ENCODE measurements at places on chromosomes 5 and 9.

DNA sequence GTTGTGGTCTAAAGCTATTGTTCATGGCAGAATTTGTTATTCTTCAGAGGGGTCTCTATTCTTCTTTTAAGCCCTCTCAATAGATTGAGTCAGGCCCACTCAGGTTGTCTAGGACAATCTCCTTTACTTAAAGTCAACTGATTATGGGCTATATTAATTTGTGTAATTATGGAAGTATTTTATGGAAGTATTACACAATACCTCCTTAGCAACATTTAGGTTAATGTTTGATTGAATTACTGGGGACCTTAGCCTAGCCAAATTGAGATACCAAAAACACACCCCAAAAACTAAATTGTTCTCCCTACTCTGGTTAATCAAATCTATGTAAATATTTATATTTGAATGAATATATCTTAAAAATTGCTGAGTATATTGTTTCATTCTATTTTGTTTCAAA lies 347.1 kb upstream of the GRIN3A start:
- no peak for DNase-seq

DNA sequence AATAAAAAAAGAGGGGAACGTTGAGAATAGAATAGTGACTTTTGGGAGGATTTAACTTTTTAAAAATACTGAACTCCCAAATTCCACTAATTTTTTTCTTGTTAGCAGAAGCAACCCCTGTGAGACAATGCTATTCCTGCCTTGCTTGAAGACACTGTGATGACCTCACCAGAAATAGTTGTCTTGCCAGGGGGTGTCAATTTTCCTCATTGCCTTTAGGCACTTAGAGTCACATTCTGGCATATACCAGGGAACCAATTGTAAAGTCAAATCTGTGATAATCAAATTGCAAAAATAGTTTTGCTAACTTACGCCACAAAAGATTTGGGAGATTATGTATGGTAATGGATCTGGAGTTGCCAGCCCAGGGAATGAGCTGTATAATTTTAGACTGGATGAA lies 42.8 kb upstream of the RPS23 start:
- no peak for DNase-seq

DNA sequence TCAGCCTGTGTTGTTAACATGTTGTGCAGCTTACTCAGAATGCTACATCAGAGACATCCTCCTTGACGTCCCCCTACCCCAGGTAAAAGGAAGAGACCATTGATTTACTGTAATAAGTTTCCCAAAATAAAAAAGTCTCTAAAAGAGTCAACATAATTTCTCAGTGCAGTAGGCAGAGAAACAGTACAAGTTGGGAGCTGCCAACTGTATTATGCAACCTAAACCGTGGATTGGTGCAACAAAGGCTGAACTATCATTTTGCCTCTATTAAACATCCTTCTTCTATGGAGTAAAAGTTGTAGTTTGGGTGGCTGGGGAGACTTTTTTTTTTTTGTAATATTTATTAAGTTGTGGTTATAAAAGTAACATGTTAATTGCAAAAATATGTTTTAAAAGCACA lies 208.0 kb downstream of the NR3C1 start:
- DNase-seq: no peak

DNA sequence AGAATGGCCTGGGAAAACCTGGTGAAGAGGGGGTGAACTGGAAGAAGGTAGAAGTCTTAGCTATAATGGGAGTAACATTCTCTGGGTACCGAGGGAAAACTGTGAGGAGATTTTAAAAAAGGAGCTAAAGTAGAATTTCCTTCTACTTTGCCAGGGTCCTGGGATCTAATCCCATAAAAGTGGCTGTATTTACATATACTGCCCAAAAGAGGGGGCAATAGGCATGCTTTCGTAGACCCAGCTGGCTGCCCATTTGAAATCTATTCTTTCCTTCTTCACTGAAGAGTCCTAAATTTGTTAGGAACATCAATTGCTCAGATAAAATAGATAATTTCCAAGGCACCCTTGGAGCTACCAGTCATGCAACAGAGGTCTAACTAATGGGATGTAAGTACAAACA lies 159.2 kb downstream of the CDC42SE2 start:
- DNase-seq: no peak

- no peak for DNase-seq
Measured at GRCh38 chr9:123353041-123353440, 3.0 kb upstream of the CRB2 start.

GRCh38 chr9:29958469-29958868 lies 2385.2 kb upstream of the C9orf72 start:
- no peak for DNase-seq

GRCh38 chr5:1896602-1897376 lies 14.1 kb upstream of the IRX4 start:
- DNase-seq: no peak

GRCh38 chr9:85715587-85715986 lies 26.2 kb downstream of the AGTPBP1 start:
- no peak for DNase-seq

DNA sequence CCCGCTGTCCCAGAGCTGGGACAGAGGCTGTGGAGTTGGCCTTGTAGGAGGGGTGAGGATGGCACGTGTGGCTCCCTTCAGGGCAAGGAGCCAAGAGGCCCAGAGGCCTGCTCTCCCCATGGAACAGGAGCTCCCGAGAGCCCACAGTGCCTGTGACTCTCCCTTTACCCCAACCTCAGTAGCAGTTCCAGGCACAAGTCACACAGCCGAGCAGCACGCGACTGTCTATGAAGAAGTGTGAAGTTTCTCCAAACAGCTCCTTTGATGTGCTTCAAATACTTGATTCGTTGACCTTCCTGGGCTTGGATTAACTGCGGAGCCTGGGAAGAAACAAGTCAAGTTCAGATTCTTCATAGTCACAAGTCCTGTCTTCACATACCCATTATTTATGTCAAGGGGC lies 208.7 kb downstream of the IRX2 start:
- no peak for DNase-seq

DNA sequence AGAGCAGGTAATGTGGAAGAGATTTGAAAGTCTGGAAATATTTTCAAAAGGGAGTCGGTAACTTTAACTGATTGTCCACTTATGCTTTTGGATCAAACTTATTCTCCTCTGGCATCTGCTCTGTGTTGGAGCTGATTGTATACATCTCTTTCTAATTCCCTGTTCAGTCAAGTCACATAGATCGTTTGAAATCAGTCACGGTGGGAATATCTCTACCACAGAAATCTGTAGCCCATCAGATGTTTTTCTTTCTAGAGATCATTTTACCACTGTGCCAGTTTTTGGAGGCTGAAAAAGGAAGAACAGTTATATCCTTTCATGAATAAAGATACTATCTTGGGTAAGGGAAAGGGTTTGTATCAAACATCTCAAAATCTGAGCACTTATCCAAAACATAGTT lies 1853.3 kb downstream of the EFNA5 start:
- DNase-seq: no peak

DNA sequence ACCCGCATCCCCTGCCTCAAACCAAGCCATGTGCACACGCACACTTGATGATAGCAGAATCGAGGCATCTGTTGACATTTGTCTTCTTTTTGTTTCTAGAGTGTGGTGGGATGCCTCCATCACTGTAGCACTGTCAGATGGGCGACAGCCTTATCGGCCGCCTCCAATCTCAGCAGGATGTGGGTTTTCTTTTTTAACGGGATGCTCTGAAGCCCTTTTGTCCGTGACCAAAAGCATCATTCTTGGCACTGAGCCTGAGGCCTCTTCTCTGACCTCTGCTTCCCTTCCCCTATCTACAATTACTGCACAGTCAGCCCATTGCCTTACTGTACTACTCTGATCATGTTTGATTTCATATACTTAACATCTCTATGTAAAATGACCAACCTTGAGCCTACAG lies 78.3 kb downstream of the LMNB1 start:
- no peak for DNase-seq

DNA sequence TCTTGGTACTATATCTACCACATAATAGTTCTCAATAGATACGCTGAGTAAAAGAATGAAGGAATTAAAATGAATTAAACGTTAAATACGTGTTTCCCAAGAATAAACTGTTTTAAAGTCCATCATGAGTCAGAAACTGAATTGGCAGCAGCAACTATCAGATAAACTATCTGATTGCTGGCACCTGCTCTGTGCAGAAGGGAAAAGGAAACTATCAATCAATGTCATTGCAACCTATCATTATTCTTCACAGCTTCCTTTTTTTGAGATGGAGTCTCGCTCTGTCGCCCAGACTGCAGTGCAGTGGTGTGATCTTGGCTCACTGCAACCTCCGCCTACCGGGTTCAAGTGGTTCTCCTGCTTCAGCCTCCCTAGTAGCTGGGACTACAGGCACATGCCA lies 8.8 kb upstream of the WDR36 start:
- DNase-seq: no peak

- DNase-seq: no peak
Measured at GRCh38 chr5:14505310-14506139, 76.1 kb upstream of the OTULINL start.

GRCh38 chr9:124969401-124969800 lies 28.5 kb upstream of the GOLGA1 start:
- DNase-seq: no peak

GRCh38 chr9:115540091-115540490 lies 422.1 kb upstream of the TNC start:
- no peak for DNase-seq

GRCh38 chr5:167835146-167835545 lies 456.3 kb upstream of the WWC1 start:
- DNase-seq: no peak

DNA sequence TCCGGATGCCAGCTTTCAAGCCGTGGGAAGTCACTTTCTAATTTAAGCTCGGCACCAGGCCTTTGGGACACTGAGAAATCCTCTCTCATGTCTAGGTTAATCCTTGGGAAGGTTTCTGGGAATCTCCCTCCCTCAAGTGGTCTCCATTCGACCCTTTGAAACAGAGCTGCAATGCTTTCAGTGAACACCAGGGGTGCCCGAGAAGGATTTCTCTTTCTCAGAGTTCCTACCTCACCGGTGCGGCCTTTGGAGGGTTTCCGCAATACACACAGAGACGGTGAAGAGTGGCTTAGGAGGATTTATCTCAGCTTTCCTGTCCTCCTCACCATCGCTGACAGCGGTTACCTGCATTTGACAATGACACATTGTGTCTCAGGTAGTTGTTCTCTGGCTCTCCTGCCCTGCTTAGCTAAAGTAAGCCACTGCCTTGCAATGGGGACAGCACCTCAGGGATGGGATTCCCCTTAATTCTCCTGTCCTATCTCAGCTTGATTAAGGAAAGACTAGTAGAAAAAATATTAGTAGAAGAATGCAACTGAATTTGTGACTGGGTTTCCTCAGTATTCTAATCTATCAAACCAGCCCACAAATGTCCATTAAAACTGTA lies 180.6 kb downstream of the GABRG2 start:
- DNase-seq: no peak

DNA sequence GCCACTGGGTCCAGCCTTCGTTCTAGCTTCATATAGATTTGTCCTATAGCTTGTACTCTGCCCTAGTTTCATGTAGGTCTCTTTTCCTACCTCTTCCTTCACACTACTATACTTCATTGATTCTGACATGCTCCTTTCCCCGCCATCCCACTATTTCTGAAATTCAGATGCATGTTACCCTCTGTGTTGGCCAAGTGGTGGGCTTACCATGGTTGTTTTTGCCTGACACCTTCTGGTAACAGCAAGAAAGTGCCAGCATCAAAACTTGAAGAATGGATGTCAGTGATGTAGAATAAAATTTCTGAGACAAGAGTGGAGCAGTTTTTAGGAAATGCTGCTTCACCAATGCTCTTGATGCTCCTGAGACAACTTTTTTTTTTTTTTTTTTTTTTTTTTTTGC lies 19.5 kb upstream of the SERINC5 start:
- no peak for DNase-seq

GRCh38 chr5:159571501-159572244 lies 241.4 kb upstream of the IL12B start:
- DNase-seq: no peak

DNA sequence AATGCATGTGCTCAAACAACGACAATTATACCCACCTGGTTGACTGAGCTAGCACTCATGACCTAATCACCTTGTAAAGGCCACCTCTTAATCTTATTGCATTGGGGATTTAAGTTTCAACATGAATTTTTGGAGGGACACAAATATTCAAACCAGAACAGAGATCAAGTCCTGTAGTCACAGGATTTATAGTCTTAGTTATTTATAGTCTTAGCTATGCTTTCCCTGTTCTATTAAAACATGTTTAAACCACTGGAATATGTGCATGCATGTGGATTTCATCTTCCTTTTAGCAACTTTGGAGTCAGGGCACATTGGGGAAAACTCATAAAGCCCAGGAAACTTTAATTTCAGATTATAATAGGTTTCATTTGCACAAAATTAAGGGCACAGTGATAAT lies 26.7 kb downstream of the ANKDD1B start:
- no peak for DNase-seq

DNA sequence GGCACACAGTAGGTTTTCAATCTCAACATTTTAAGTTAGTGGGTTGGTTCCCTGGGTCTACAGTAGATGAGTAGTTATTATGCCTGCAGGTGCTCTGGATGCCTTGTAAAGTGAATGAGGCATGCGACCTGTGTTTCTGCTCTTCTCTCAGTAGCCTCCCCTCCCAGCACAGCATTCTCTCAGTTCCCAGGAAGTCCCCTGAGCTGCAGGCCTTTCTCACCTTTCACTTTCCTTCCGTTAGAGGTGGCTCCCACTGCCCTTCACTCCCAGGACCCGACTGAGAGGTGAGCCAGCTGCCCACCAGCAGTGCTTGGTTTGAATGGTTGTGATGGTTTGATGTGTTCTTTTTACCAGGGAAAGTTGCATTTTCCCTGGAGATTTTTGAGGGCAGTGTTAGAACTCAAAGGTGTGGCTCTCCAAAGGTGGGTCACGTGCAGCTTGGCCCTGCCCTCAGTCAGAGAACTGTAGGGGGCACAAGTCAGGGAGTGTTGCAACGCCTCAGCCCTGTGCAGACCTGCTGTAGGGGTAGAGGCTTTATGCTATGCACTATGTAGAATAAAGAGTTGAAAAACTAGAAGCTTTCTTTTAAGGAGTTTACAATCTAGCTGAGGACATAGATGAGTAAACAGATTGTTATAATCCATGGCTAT lies 173.8 kb downstream of the NTRK2 start:
- no peak for DNase-seq

- DNase-seq: no peak
Measured at GRCh38 chr9:108017671-108018070, 528.1 kb upstream of the KLF4 start.

GRCh38 chr9:82192211-82192610 lies 203.6 kb downstream of the SPATA31D1 start:
- no peak for DNase-seq

GRCh38 chr9:93667006-93667405 lies 90.6 kb downstream of the PHF2 start:
- peak; percentile 25 for DNase-seq

- DNase-seq: no peak
Measured at GRCh38 chr5:109199799-109200620, 209.8 kb downstream of the PJA2 start.

- no peak for DNase-seq
Measured at GRCh38 chr5:10595672-10596309, 31.9 kb downstream of the ANKRD33B start.

- no peak for DNase-seq
Measured at GRCh38 chr5:54766748-54767147, 218.6 kb downstream of the ESM1 start.

All from left hindlimb (tissue), 1 donor.